Hepatocyte (in vitro differentiated cells): ENCODE measurements at places on chromosomes 4 and X. TPM values are rescaled to one million over a fixed set of nuclear protein-coding genes. Genes with fewer than 3 reads are reported as not detected.

Gene OPN1MW2
- not detected in 2 replicates for total RNA-seq

Gene SSX2
- total RNA-seq, result not detected in 2 replicates

Gene SLC39A8
- total RNA-seq, result 22.3 and 24.5 TPM in 2 replicates

Gene WAS
- total RNA-seq, result 0.32 TPM in 1 of 2 replicates, not detected in the other

Gene PABPC4L
- 5.9 and 6.1 TPM in 2 replicates for total RNA-seq

DNA sequence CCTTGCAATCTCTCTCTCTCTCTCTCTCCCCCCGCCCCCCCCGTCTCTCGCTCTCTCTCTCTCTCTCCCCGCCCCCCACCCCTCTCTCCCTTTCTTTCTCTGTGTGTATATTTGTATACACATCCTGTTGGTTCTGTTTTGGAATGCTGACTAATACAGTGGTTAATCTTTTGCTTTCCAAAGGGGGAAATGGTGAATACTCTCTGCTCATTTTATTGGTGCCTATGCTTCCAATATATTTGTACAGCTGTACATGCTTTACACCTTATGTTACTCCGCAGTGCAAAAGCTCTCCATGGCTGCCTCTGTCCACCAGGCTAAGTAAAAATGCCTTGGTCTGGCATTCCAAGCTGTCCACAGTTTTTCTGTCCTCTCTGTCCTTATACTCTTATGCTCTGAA is 158.8 kb downstream of the RBMX2 start:
- no peak for DNase-seq

DNA sequence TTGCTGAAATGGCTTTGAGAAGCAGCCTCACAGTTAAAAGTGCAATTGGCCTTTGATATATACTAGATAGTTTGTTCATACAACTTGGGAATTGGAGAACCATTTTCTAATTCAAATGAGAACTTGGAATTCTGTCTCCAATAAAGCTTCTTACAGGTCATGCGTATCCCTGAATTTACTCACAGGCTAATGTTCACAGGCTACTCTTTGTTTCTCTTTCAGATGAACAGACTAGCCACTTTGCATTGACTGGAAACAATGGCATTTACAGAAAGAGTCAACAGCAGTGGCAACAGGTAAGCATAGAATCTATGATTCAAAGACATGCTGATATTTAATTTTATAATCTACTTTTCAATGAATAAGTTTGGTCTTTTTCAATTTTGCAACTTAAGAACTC is 13.5 kb downstream of the AFF1 start:
- no peak for DNase-seq

- DNase-seq, result peak; percentile 28
Observed at GRCh38 chrX:39453889-39454621, 643.7 kb downstream of the BCOR start.

DNA sequence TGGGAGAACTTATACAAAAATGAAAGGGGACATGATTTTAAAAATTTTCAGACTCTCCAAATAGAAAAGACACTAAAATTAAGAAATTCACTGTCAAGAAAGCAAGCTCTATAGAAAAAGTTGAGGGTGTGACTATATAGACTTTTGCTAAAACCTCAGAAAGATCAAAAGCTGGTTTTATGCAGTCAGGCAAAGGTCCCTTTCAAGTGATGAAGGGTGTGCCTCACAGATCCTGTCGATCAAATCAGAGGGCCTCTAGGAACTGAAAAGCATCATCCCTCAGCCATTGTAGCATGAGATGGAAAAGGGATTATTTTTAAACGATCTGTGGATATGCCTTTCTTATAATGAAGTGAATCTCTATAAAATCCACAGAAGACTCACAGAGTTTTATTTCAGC is 116.5 kb downstream of the FAM13A start:
- DNase-seq, result no peak

GRCh38 chr4:81921751-81922159 is 450.0 kb upstream of the RASGEF1B start:
- no peak for DNase-seq

DNA sequence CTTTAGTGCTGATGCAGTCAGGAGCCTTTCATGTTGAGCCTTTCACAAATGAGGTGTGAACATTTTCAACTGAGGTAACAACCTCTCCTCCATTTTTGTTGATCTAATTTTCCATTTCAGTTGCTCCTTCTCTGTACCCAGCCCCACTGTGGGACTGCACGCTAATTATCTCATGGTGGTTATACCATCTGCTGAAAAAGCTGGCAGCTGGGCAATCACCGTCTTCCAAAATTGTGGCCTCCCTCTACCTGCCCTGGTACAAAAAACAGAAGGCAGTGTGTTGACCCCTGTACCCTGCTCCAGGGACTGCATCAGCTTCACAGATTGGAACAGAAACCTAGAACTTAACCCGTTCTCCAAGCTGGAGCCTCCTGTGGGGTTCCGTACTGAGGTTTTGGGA is 72.4 kb upstream of the LONRF3 start:
- no peak for DNase-seq

DNA sequence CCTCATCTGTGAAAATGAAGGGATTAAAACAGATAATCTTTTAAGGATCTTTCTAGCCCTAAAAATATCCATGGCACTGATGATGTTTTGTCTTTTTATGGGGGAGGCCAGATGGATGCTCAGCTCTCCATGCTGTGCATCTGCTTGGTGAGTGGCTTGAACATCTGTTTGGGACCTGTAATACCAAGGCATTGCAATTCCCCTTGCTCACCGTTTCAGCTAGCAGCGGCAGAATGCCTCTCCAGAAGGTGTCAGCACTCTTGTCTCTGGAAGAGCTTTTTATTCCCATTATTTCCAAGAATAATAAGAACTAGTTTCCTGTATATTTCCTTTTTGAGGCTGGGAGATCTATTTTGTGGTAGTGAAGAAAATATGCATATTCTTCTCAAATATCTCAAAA is 151.9 kb upstream of the ANK2 start:
- no peak for DNase-seq

- no peak for DNase-seq
Observed at GRCh38 chr4:53185869-53186585, 179.8 kb downstream of the SCFD2 start.

GRCh38 chr4:25658357-25658771 is 2.7 kb downstream of the SLC34A2 start:
- DNase-seq, result no peak

- DNase-seq, result no peak
Observed at GRCh38 chrX:68848189-68848940, 19.5 kb downstream of the EFNB1 start.

DNA sequence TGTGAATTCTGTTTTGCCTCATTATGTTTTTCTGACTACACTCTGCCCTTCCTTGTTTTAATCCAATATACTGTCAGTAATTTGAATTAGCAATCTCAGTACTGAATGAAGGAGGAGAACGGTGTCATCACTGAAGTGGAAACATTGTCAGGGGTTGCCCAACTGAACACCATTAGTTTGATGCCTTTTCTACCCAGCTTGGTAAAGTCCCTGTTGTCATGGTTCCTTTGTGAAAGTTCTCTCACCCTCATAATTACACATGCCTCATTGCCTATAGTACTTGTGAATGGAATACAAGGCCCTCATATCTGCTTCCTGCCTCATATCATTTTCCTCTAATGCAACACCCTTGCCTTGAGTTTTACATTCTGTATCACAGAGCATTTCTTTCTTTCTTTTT is 76.9 kb downstream of the RRAGB start:
- DNase-seq, result no peak

DNA sequence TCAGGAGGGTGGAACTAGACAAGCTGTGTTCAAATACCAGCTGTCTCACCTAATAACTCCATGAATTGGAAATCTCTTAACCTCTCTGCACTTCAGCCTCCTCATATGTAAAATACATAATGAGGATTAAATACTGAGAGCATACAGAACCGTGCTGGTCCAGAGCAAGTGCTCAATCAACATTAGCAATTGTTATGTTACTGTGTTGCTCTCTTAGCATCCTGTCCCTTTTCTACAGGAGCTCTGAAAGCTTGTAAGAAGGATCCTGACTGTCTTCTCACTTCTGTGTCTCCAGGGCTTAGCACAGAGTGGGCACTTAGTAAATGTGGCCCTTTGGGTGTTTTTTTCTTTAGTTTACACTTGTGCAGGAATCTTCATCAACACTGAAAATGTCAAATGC is 1456.1 kb upstream of the IGFBP7 start:
- DNase-seq, result no peak

GRCh38 chr4:41205854-41206460 is 8.4 kb downstream of the APBB2 start:
- DNase-seq, result no peak

DNA sequence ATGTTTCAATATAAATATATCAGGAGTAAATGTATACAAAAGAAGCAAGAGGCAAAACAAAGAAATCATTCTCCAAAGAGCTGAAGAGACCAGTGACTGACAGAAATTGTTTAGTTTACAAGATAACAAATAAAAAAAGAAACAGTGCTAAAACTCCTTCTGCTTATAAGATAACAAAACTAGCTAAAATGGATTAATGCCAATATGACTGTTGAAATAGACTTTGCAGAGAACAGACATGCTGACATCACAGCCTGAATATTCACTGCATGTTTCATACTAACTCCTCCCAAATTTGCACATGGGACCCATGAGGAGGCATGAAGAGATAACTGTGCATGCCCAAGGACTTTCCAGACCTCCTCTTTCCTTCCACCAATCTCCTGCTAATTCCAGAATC is 6.2 kb upstream of the GABRA4 start:
- DNase-seq, result no peak

DNA sequence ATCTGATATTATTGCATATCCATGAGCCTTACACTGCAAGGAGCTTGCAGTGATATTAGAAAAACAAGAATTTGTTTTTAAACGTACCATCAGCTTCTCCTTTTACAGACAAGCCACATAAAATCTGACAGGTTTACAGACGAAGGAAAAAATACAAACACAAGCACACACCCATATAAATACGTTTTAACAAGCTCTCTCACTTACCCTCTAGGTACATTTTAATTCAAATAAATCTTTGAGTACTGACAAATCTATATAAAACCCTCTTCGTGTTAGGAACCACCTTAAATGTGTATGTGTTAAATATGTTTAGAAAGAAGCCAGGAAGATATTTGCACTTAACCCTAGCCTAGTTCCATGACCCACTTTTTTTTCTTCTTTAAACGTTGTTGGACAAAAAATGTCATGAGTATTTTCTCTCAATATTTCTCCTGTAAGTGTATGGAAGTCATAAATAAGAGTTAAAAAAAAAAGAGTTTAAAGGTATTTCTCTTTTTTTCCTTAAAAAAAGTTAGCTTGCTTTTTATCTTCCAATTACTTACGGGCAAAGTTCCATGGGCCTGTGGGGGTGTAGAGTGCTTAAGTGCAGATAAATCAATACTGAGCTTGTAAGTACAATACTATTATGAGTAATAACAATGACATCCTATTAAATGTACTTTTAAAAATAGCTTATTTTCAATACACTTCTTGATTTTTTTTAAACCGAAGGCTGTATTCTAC is 1.5 kb downstream of the ARAP2 start:
- no peak for DNase-seq

DNA sequence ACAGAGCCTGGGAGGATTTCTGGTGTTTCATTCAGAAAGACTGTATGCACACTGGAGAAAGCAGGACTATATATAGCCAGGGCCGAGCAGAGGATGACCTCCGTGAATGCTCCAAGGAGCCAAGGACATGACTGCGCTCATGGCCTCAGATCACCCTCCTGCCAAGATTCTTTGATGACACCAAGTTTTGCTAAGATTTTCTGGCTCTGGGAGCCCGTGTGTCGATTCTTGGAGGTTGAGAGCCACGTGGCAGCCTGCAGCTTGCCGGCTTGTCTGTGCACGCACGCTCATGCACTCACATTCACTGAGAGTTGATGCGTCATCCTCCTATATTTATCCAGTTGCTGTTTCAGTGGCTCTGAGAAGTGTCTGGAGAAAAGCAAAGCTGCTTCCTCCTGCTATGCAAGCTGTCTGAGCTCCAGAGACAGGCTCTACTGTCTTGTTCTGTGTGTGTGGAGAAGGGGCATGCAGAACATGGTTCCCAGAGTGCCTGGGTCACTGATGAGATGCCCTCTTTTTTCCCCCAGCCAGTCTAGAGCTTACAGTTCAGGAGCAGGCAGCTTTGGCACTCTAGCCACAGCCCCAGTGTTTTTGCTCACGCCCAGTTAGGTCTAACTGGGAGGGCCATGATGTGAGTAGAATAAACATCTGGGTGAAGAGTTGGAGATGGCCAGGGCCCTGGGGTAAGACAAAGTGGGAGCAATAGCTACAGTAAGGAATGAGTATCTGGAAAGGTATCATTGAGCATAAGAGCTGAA is 64.9 kb upstream of the SCOC start:
- DNase-seq, result peak; percentile 52

DNA sequence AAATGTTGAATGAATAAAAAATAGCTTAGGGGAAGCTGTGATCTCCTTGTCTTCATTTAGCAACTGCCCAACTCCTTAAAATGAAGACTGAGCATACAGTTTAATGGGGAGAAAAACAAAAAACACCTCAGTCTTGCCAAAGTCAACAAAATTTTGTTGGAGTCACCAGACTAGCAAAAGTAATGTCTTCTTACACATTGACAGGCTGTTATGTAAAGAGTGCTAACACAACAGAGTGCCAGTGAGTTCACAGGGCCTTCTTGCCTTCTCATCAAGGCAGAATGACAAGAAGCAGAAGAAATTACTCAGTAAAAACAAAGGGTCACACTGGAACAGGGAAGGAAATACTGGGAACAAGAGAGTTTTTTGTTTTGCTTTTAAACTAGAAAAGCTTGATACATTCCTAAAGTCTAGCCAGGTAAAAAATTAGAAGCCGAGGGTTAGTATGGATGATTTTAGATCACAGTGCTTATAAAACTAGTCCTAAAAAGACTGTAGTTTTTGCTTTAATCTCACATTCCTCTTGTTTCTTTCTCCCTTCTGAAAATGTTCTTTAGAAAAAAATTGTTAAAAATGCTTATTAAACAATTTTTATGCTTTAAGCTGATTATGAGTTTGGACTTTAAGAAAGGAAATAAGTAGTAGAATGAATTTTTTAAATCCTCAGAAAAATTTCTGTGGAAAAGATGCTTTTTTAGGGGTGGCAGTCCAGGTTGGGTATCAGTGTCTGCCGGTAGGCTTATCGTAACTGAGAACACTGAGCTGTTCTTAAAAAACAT is 38.7 kb upstream of the FRAS1 start:
- no peak for DNase-seq

DNA sequence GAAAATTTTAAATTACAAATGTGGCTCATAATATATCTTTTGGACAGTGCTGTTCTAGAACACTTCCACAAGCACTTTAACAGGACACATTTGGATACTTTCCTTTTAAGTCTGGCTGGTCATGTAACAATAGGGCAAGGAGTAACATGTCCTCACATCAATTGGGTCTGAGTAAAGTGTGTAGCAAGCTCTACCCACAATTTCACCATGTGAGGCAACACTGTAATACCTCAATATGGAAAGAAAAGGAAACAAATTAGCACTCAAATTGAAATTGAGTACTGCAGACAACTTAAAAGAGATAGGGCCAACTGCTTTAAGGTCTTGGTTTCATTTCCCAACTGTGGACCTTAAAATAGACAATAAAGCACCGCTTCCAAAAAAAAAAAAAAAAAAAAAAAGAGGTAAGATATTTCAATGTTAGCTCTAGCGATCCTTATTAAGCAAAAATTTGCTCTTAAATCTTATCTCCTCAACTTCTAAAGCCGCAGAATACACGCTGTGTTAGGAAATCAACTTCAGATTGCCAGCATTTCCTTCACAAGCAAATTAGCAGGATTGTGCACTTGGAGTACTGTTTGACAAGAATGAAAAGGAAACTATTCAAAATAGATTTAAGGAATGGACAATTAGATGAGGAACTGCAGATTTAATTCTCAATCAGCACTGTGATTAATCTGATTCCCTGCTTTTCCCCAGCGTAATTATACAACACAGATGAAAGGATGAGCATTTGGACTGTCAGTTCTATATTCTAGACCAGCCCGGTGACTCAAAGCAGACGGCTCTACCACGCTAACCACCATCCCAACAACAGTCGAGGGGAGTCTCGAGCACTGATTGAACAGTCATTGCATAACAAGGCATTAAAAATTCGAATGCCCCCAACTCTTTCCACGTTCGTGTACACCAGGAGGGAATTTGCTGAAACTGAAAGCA is 1.6 kb downstream of the CASK start:
- no peak for DNase-seq
